NB4 (cell line): ENCODE measurements at places on chromosomes 6 and 20.

GRCh38 chr6:9841886-9842725 lies 572.8 kb downstream of the TFAP2A start:
- DNase-seq, result no peak

DNA sequence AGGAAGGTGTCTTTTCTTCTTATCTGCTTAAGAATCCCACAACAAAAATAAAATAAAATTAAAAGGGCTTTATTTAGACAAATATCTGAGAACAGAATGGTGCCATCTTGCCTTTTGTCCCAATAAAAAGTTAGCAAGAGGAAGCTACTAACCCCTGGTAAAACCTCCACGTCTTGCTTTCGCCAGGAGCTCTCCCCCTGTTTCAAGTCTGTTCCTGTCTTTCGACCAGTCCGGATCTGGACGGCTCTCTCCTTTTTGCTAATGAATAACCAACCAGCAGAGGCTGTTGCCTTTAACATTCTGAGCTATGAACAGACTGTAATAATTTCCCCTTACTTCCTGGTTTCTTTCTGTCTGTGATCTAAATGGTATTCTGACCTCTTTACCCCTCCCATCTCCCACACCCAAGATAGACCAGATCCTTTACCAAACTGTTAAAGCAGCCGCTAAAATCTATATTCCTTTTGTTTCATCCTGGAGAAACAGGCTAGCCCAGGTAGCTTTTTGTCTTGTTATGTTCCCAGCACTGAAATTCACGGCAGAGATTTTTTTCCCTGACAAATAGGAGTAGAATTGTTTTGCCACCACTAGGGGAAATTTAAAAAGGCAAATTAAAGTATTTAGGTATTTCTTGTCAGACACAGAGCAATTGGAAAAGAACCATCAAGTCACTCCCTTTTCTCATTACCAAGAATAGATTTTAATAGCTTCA lies at the start of gene FRK:
FRK (minus strand) TSS at position 320 of the 712 bp plus-strand sequence. CDS start 580 bp downstream, outside the sequence.
- DNase-seq, result no peak

DNA sequence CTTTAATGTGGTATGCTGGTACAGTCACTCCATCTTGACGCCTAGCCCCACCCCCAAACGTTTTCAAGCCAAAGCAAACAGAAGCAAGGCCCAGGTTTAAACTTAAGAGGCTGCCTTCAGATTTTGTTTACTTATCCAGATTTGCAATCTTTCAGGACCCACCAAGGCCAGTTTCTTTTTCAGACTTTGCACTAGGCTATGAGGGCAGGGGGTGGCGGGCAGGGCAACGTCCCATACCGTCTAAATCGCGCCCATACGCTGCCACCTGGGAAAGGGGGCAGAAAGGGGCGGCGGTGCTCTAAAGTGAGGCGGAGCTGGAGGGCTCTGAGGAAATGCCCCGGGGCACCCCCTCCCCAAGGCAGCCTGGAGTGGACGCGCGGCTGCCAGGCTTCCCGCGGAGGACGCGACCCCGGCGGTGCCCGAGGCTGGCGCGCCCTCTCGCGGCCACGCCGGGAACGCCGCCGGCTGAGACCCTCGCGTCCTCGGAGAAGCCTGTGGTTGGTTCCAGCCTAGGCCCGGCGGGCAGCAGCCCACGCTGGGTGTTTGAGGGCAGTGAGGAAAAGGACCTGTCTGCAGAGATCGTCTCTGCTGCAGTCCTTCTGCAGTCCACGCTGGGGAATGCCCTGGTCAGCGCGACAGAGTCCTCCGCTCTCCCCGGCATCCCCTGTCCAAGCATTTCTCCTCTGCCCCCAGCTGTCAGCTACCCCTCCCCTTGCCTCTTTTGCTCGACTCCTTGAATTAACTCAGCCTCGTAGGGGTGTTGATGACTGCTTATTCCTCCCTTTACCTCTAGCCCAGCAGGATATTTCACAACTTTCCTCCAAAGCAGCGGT lies 129.2 kb upstream of the PRND start:
- peak; percentile 60 for DNase-seq

GRCh38 chr6:12903246-12903645 lies 186.7 kb downstream of the PHACTR1 start:
- peak; percentile 32 for DNase-seq

DNA sequence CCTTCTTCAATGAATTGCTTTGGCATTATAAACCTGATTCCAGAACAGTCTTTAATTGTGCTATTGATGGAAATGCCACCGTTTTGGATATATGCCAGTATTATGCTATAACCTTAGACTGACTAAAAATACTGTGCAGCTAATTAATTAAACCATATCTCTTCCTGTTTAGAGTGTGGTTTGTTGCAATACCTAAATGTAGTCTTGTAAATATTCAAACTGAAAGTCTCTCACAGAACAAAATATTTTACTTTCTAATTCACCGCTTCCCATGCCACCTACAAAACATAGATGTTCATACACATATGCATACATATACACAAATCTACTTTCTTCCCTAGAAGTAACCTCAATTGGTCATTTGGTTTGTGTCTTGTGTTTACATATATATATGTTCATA lies 126.6 kb downstream of the SIM1 start:
- no peak for DNase-seq

DNA sequence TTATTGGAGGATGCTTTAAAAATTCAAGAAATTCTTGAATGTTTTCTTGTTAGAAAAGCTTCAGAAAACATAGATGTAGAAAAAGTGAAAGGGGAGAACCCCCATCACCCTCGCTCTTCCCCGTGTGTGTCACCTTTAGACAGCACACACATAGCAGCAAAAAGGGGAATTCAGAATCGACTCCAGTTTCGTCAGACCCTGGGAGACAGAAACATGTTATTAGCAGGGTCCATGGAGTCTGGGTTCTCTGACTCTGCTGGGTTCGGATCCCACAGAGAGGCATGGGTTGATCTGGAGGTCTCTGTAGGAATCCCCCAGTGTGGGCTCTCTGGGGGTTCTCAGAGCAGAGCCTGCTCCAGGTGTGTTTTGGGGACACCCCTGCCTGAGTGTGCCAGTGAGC lies 43.7 kb downstream of the ARHGAP40 start:
- DNase-seq, result no peak

GRCh38 chr6:147190556-147190955 lies 13.7 kb upstream of the STXBP5 start:
- DNase-seq, result no peak

- DNase-seq, result peak; percentile 85
Measured at GRCh38 chr6:35691027-35691824, 2.5 kb upstream of the FKBP5 start.

GRCh38 chr6:133301835-133302234 lies 60.7 kb downstream of the EYA4 start:
- no peak for DNase-seq

DNA sequence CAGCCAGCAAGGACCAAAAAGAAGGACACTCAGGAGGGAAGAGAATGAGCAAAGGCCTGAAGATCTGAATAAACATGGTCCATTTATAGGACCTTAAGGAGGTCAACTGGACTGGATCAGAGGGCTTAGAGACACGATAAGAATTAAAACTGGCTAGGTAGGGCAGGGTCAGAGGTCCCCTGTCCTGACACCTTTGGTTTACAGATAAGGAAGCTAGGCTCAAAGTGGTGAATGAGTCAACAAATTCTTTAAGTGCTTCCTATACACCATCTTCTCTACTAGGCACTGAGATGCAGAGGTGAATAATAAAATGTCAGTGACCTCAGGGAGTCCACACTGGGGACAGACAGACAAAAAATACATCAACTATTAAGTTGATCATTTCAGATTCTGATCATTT lies 70.3 kb downstream of the HIVEP2 start:
- peak; percentile 15 for DNase-seq

DNA sequence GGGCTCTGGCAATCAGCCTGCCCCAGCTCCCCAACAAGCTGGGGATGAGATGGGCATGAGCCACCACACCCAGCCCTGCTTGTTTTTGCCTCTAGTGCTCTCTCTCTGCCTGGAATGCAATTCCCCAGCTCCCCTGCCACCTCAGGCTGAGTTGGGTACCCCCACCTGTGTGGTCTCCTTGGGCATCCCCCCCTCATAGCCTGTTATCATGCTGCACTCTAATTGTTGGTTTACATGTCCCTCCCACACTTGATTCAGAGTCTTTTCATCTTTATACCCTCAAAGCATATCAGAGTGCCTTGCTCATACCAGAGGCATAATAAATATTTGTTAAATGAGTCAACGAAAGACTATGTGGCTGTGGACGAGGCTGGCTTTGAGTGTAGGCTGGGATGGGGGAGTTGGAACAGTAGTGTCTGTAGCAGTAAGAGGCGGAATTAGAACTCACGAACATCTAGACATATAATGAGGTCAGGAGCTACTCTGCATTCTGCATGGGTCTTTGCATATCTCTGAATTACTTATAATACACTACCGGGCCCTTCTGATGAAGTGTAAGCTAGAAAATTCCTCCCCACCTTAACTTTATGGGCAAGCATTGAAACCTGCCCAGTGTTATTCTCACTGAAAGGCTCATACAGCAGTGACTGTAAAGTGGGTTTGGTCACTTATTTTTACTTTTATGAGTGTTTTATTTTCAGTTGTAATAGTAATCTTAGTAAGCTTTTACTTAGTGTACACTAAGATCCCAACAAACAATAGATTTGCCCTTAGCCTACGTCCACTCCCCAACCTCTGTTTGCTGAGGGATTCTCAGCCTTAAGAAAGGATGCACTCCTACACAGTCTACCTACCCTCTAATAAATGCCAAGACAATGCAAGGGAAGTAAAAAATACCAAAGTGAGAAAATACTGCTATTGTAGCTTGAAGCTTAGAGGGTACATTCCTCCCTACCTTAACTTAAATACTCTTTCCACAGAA lies 58.7 kb downstream of the EDN1 start:
- DNase-seq, result no peak

DNA sequence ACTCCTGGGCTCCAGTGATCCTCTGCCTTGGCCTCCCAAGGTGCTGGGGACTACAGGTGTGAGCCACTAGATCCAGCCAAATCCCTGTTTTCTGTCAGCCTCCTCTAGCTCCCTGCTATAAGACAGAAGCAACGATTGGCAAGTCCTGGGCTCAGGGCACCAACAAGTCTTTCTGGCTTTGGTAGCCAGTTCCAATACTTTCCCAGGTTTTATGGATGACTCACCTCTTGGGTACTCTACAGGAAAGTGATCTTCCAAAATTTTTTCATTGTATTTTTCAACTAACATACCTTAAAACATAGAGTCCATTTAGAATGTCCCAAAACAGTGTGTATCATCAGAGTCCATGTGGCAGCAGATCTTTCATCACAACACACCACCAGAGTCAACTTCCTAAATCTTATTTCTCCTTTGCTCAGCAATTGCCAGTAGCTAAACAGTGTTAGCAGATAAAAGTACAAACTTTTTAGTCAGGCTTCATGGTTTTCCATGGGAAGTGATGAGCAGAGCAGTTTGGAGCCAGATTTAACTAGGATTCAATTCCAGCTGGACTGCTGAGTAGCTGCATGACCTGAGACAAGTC lies 13.3 kb downstream of the GABBR1 start:
- DNase-seq, result no peak
